CD4-positive, alpha-beta memory T cell (primary cell): ENCODE measurements at places on chromosomes 4 and X. TPM values are rescaled to one million over a fixed set of nuclear protein-coding genes. Genes with fewer than 3 reads are reported as not detected.

The ARAP2 gene
- total RNA-seq = 89.6 TPM

GRCh38 chr4:102869569-102870197, 891 bp downstream of the CISD2 start:
- no peak for DNase-seq

GRCh38 chr4:113094802-113095201, 45.3 kb downstream of the ANK2 start:
- DNase-seq = no peak

The NALF2 gene
- not detected for total RNA-seq

- DNase-seq = no peak
These were observed 365.5 kb upstream of the BOD1L1 start for GRCh38 chr4:13992975-13993520.

The GAB3 gene
- total RNA-seq = 15.6 TPM

The WAS gene
- 108 TPM for total RNA-seq

- no peak for DNase-seq
These were observed 356.0 kb upstream of the RASGEF1B start for GRCh38 chr4:81827577-81828202.

DNA sequence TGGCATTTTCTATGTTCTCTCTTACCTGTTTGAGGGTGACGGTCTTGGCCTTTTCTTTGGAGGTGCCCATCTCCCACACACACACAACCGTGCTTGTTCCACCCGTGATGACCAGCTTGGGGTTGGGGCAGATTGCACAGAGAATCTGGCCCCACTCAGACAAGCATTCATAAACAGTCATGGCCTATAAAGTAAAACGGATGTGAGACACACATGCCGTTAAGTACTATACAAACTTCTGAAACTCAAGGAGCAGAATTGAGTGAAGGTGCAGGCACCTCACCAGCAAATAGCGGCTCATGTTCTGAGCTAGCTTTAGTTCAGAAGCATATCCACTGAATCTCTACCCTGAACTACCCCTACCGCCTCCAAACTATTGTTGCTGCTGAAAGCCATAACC, 107.6 kb downstream of the CDS1 start:
- no peak for DNase-seq

DNA sequence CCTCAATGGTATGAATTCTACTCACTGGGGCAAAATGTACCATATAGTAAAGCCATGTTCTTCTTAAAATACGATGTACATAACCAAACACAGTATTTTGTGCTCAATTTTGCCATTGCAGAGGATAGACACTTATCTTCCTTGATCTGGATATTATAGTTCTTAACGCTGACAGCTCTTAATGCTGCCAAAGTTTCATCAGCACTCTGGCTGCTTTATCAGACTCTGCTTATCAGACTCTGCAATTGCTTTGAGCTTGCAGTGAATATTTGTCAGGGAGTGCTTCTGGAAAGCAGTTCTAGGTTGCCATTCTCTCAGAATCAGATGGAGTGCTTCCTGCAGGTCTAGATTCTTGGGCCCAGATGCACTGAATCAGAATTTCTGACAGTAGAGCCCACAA, 863.1 kb downstream of the CCSER1 start:
- no peak for DNase-seq
